ENCODE measurements at places on chromosomes 6 and 20.

- no peak for DNase-seq
These were observed 37.2 kb downstream of the HM13 start for GRCh38 chr20:31551163-31552081.

DNA sequence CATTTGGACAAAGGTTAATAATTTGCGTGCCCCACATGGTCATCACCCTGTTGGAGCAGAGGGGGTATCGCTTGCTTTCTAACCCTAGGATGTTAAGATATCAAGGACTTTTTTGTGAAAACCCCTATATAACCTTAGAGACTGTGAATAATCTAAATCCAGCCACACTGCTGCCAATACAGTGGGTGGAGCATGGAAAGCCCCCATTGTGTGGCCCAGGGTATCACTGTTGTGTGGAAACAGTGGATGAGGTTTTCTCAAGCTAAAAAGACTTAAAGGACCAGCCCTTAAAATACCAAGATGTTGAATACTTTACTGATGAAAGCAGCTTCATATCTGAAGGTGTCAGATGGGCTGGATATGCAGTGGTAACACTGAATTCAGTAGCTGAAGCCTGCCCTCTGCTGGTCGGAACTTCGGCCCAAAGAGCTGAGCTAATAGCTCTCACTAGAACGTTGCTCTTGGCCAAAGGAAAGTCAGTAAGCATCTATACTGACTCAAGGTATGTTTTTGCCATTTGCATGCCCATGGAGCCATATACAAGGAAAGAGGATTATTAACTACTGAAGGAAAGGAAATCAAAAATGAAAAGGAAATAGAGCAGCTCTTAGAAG lies 695.2 kb downstream of the PHF3 start:
- no peak for DNase-seq

DNA sequence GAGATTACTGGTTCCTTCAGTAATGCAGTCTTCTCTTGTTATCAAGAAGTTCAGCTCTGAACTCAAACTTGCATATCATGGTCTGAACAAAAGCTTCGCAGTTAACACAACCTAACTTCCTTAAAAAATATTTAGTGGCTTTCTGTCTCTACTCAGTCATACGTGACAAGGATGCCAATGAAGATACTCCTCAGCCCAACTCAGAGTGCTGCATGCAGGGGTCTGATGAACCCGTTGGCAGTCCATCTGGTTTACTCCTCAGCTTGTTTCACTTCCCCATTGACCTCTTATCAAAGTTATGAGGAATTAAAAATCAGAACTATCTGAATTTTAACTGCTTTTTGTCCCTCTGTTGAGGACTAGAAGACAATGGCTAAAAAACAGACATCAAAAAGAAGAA lies 56.6 kb upstream of the RIN2 start:
- no peak for DNase-seq

- no peak for DNase-seq
These were observed 9.9 kb upstream of the UST start for GRCh38 chr6:148736774-148737412.

GRCh38 chr20:36031806-36032205 lies 63.4 kb downstream of the CNBD2 start:
- DNase-seq: no peak

- DNase-seq: no peak
These were observed 102.6 kb downstream of the COL21A1 start for GRCh38 chr6:56144538-56145324.

DNA sequence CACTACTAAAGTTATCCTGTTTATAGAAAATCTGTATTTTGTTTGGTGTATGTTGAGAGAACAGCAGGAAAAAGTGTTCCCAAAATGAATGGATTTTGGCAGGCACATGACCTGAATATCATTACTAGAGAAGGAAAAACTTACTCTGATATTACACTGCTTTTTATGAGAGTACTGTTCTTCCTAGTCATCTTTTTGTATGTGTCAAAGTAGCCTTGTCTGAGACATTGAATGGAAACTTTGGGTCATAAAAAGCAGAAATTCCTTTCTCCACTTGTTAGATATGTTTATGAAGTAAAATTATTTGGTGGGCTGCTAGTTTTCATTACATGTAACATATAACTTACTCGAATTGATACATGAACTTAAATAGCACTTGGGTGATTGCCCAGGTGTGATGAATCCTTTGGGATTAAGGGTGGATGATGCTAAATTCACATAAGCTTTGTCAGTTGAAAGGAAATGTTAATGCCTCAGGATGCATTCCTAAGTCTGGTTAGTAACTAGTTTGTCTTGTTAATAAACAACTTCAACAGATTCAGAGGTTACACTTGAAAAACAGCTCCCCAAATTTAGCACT lies 206.7 kb downstream of the CENPW start:
- no peak for DNase-seq

- DNase-seq: no peak
These were observed 55.5 kb downstream of the RIOK1 start for GRCh38 chr6:7445101-7445500.

- no peak for DNase-seq
These were observed 12.2 kb upstream of the ZBTB46 start for GRCh38 chr20:63843222-63843621.

- no peak for DNase-seq
These were observed 125.9 kb downstream of the TRMT11 start for GRCh38 chr6:126112171-126112632.

DNA sequence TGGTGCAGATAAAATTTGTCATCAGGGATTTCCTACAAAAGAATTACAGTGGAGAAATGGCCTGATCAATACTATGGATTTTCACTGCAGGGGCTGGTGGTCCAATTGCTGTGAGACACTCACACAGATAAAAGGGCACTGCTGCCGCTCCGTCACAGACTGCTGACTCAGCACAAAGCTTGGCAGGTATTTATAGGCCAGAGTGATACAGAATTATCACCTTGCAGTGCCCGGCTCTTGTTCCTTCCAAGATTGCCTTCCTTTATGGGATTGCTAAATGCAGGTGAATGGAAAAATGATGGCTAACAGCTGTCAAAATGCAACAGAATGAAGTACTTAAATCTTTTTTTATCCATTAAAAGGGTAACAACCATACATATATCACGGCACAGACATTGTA lies 247.8 kb upstream of the ZFP64 start:
- no peak for DNase-seq

DNA sequence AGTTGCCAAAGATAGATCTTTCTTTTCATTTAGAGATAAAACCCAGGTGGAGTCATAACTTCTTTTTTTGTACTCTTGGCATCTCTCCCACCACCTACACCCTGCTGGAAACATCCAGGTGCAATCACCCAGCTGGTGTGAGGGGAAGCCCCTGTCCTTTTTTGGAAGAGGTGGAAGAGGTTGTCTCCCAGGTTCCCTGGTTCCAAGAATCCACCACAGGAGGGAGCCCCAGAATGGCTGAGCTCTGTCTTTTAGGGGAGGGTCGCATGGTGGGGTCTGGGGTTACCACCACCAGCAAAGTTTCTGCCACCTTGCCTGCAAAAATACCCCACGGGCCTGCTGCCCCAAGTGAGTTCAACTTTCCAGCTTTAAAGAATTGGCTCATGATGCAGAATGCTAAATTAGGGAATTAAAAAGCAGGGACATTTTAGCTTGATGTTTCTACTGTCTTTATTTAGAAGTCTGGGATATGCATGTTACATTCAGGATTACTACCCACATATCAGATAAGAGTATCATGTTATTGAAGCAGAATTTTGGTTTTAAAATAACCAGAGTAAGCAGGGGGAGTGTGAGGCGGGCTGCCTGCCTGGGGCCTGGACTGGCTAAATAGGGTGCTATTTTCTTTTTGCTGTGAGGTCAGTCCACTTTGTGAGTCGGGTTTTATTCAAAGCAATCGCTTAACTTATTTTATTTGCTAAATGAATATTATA lies 11.0 kb downstream of the SMOC2 start:
- DNase-seq: no peak

DNA sequence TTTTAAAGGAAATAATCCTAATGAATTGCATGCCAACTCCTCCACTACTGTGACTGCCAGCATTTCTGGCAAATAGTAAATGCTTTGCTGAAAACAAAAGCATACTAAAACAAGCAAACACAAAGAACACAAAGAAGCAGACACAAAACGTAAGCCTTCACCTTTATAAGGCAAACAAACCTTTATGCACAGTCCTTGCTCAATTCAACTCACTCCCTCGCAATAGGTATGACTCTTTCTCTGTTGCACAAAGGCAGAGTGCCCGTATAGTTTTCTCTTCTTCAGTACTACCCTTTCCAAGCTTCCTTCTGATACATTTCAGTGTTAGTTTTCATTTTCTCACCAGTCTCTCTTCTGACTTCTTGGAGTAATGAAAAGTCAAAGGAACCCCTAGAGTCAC lies 63.9 kb downstream of the PDE10A start:
- DNase-seq: no peak

DNA sequence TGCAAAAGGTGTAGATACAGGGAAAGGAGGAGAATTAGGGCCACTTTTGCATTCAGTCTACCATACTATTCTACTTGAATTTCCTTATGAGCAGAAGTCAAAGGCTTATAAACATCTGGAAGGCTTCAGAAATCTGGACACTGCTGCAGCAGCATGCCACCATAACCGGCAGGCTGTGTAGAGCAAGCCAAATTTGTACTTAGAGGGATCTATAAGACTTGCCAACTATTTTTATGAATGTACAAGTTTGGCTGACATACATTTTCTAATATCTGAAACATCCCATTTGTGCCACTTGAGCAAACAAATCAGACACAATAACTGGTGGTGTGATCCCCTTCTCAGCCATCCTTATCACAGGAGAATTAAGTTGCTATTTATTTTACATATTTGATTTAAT lies 14.0 kb upstream of the PLCB1 start:
- DNase-seq: no peak

- no peak for DNase-seq
These were observed 220.7 kb upstream of the DEFB112 start for GRCh38 chr6:50270415-50270814.

DNA sequence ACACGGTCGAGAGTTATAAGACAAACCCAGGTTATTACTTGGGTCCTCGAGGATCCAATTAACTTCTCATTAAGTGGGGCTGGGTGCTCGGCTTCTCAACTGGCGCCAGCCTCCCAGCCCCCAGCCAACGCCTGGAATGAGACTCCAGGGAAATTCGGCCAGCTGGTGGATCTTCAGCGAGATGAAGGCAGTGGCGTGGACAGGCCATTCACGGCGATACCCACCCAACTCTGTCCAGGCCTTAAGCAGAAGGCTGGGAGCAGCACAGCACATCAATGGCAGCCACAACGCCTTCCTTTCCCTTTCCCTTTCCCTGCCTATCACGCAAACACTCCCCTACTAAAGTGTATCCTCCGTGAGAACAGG lies 868 bp downstream of the METTL24 start:
- no peak for DNase-seq

GRCh38 chr20:33291830-33292355 lies 8.9 kb downstream of the BPIFB1 start:
- peak; percentile 51 for DNase-seq

DNA sequence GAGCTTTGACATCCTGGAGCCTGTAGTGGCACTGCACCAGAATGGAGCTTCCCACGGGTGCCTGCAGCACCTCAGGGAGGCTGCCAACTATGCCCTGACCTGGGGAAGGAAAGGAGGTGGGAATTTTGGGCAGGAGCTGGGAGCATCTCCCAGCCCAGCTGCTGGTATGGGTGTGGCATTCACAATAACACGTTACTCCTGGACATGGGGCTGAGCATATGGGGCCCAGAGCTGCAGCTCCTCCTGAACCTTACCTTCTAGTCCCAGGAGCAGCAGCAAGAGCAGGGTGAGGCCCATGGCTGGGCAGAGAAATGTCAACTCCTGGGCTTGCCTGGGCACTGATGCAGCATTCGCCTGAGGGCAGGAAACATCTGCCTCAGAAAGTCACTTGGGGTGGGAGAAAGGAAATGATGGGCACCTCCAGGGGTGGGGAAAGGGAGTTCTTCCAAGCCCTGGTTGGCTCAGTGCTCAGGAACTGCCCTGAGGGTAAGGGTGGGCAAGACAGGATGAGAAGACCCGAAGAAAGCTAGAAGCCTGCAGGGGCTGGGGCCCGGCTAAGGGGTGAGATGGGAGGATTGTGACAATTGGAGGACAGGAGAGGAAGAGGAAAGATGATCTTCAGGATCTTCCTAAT lies at the start of gene TREML1:
TREML1 (minus strand) TSS at position 356 of the 634 bp plus-strand sequence; CDS start at position 297, 59 bp downstream.
- no peak for DNase-seq

- DNase-seq: no peak
These were observed 42.0 kb upstream of the BPIFA2 start for GRCh38 chr20:33125983-33126382.

DNA sequence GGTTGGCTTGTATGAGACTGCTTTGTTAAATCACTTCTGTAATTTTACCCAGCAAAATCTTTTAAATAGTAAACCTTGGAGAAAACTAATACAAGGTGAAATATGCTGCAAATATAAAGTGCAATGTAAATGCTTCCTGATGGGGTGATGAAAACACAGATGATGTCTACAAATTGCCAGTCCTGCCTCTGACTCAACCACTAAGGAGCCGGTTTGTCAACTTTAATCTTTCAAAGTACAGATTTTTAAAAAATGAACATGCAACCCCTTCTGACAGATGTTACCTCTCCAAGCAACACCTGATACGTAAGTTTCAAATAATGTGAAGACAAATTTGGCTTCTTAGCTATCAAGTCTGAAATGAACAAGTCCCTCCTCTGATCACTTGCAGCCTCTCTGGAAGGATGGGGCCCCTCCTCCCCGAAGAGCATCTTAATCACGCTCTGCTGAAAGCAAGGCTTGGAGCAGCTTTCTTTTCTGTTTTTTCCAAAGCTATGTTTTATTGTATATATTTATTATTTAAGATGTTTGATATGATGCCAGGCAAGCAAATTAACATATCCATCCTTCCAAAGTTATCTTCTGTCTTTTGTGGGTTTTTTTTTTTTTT lies 196.0 kb downstream of the MYLK4 start:
- no peak for DNase-seq

- DNase-seq: no peak
These were observed 191.7 kb upstream of the HSF2 start for GRCh38 chr6:122207794-122208193.

DNA sequence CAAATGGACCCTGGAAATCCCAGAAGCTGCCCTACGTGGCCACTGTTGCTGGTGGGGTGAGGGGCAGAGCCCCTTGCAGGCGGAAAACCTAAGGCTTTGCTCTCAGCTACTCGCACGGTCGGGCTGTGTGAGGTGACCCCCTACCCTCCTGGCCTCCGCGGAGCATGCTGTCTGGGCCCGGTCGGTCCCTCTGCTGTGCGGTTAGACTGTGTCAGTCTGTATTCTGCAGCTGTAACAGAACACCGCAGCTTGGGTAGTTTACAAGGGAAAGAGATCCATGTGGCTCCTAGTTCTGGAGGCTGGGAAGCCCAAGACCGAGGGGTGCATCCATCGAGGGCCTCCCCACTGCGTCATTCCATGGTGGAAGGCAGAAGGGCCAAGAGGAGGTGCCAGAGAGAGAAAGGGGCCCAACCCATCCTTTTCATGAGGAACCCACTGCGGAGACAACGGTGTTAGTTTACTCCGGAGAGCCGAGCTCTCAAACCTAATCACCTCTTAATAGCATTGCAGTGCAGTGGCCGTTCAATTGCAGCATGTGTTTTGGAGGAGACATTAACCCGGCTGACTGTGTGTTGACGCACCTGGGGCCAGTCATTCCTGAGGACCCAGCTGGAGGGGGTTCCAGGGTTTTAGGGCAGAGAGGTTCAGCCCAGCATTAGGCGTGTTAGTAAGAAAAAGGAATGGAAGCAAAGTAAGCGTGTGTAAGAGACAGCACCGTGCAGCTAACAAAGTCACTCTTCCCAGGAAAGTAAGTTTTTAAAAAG lies 18.3 kb downstream of the COL9A3 start:
- no peak for DNase-seq
